ENCODE measurements at places on chromosomes 2 and 18. TPM values are rescaled to one million over a fixed set of nuclear protein-coding genes. Genes with fewer than 3 reads are reported as not detected.

Gene EMILIN2
- polyA plus RNA-seq, result 34.2 TPM

Gene SP5
- 10.1 TPM for polyA plus RNA-seq

Gene ALK
- polyA plus RNA-seq, result 0.06 TPM

Gene RND3
- 134 TPM for polyA plus RNA-seq

Gene MRPL33
- 113 TPM for polyA plus RNA-seq

Gene EHD3
- 7.1 TPM for polyA plus RNA-seq

Gene AFF3
- 29.1 TPM for polyA plus RNA-seq

Gene SCN3A
- polyA plus RNA-seq, result 1.2 TPM

Gene CENPA
- polyA plus RNA-seq, result 12.3 TPM

DNA sequence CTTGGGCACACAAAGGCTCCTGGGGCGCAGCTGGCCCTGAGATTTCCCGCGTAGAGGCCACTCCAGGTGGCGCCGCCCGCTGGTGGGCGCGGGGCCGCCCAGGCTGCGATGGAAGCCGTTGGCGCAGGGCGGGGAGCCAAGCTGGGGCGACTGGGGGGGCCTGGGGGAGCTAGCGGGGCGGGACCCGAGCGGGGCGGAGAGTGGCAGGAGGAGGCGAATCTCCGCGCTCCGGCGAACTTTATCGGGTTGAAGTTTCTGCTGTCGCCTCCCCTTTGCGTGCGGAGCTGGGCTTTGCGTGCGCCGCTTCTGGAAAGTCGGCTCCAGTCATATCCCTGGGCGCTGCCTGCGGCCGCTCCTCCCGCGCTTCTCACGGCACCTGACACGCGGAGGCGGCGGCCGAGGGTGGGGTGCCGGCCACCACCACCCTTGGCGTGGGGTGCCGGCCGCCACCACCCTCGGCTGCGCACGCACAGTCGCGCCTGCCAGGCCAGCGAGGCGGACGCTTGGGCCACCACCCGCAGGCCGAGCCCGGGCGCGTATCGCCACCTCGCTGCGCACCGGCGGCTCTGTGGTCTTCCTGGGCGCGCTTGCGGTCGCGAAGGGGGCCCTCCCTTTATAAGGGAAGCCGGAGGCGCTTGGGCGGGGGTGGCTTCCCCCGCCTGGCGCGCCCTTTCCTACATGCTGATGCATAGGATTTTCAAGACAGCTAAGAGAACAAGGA is 919 bp upstream of the CYP1B1 start:
- H3K36me3 ChIP-seq, result peaks cover 5% of the 10 kb centered on the region
- peaks cover 61% of the 10 kb centered on the region for H3K27me3 ChIP-seq
- H3K27ac ChIP-seq, result peak overlapping the region; percentile 93
- DNase-seq, result peak; percentile 93
- H3K4me3 ChIP-seq, result peak overlapping the region; percentile 52
- H3K4me1 ChIP-seq, result peaks cover 58% of the 10 kb centered on the region

DNA sequence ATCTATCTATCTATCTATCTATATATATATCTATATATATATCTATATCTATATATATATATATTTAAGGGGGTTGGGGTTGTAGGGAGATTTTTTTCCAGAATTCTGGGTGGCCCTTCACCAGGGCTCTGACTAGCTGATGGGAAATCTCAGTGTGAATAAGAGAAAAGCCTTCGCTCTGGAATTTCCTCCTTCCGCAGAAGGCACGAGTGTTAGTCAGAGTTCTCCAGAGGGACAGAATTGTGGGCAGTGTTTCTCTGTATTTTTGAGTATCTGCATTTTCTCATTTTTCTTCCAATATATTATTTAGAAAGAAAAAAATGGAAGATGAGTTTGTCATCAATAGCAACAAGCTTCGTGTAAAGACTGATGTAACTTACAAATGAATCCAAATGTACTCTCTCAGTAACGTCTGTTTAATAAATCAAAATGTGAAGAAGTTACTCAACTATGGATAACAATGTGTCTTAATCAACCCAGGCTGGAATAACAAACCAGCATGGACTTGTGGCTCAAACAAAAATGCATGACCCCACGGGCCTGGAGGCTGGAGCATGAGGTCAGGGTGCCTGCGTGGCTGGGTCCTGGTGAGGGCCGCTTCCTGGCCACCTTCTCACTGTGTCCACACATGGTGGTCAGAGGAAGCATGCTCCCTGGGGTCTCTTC is 10.6 kb upstream of the SNTG2 start:
- DNase-seq, result no peak
- no peaks in the 10 kb centered on the region for H3K4me1 ChIP-seq
- no peaks in the 10 kb centered on the region for H3K27me3 ChIP-seq
- no peak overlapping the region for H3K27ac ChIP-seq
- no peak overlapping the region for H3K4me3 ChIP-seq
- H3K36me3 ChIP-seq, result no peaks in the 10 kb centered on the region

GRCh38 chr2:241092677-241093076 is 9.4 kb downstream of the MTERF4 start:
- DNase-seq, result no peak
- H3K36me3 ChIP-seq, result peaks cover 94% of the 10 kb centered on the region
- H3K4me3 ChIP-seq, result no peak overlapping the region
- no peaks in the 10 kb centered on the region for H3K27me3 ChIP-seq

- no peak overlapping the region for H3K27ac ChIP-seq
- H3K4me3 ChIP-seq, result no peak overlapping the region
- H3K36me3 ChIP-seq, result no peaks in the 10 kb centered on the region
- no peaks in the 10 kb centered on the region for H3K27me3 ChIP-seq
- no peak for DNase-seq
Observed at GRCh38 chr2:227447606-227448005, 24.4 kb upstream of the AGFG1 start.

GRCh38 chr2:181036848-181037603 is 56.6 kb downstream of the UBE2E3 start:
- H3K4me1 ChIP-seq, result no peaks in the 10 kb centered on the region
- no peak for DNase-seq
- no peaks in the 10 kb centered on the region for H3K27me3 ChIP-seq
- H3K4me3 ChIP-seq, result no peak overlapping the region
- H3K27ac ChIP-seq, result no peak overlapping the region

GRCh38 chr2:233209533-233210171 is 41.8 kb upstream of the ATG16L1 start:
- no peak for DNase-seq
- H3K27me3 ChIP-seq, result no peaks in the 10 kb centered on the region
- H3K27ac ChIP-seq, result no peak overlapping the region
- H3K36me3 ChIP-seq, result no peaks in the 10 kb centered on the region
- peaks cover 8% of the 10 kb centered on the region for H3K4me1 ChIP-seq
- H3K4me3 ChIP-seq, result no peak overlapping the region

GRCh38 chr2:159713631-159714246 is 1.4 kb downstream of the MARCHF7 start:
- DNase-seq, result no peak
- H3K4me1 ChIP-seq, result peaks cover 7% of the 10 kb centered on the region
- H3K36me3 ChIP-seq, result peaks cover 35% of the 10 kb centered on the region
- H3K27me3 ChIP-seq, result no peaks in the 10 kb centered on the region
- H3K27ac ChIP-seq, result peak overlapping the region; percentile 100

DNA sequence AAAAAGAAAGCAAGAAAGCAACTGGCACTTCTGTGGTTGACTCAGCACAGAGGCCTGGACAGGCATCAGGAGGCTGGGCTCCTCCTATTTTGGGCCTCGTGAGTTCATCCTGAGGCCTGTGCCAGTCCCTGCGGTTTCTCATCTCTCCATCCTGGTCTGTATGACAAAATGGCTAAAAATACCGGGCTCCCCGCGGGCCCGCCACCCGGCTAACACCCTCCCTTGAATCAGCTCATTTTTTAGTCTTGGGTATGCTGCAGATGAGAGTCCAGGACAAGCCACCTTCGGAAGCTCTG is 62.3 kb upstream of the YWHAQ start:
- no peaks in the 10 kb centered on the region for H3K4me1 ChIP-seq
- H3K27ac ChIP-seq, result peak overlapping the region; percentile 8
- DNase-seq, result no peak
- H3K27me3 ChIP-seq, result no peaks in the 10 kb centered on the region

GRCh38 chr18:67969458-67969857 is 452.9 kb upstream of the DSEL start:
- no peaks in the 10 kb centered on the region for H3K27me3 ChIP-seq
- H3K4me1 ChIP-seq, result no peaks in the 10 kb centered on the region
- DNase-seq, result no peak
- H3K36me3 ChIP-seq, result no peaks in the 10 kb centered on the region

All from left lung (tissue), 14 donors.